ENCODE measurements at places on chromosomes 2 and 18.

- no peak for DNase-seq
These were observed 32.9 kb downstream of the LOXHD1 start for GRCh38 chr18:46624127-46624526.

GRCh38 chr2:208546107-208546506 lies 139.5 kb downstream of the PTH2R start:
- DNase-seq = no peak

- no peak for DNase-seq
These were observed 34.0 kb downstream of the PIGN start for GRCh38 chr18:62152844-62153243.

- peak; percentile 78 for DNase-seq
These were observed 302.7 kb upstream of the TNP1 start for GRCh38 chr2:217162533-217162932.

DNA sequence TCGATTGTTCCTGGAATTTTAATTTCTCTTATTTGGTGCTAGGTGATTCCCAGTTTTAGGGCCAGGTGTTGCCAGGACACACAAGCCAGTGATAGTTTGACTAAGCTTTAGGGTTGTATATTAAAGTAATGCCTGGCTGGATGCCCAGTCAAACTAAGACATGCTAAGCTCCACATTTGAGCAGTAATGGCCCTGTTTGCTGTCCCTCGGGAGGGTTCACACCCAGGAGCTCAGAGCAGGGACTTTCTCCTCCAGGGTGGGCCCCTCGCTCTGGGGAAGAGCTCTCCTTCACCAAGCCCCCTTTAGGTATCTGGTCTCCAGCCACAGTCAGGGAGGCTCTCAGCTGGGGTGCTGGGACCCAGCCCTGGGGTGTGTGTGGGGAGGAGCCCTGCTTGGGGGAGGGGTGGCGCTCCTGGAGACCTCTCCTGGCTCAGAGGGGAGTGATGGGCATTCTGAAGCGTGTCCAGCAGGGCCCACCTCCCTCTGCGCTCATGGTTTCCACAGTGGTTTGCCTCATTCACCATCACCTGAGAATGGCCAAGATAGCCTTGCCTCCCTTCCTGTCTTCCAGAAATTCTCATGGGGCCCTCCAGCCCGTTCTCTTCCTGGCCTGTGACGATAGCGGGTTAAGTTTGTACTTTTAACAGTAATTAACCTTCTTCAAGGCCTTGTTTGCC lies 31.7 kb downstream of the INPP4A start:
- DNase-seq = no peak

DNA sequence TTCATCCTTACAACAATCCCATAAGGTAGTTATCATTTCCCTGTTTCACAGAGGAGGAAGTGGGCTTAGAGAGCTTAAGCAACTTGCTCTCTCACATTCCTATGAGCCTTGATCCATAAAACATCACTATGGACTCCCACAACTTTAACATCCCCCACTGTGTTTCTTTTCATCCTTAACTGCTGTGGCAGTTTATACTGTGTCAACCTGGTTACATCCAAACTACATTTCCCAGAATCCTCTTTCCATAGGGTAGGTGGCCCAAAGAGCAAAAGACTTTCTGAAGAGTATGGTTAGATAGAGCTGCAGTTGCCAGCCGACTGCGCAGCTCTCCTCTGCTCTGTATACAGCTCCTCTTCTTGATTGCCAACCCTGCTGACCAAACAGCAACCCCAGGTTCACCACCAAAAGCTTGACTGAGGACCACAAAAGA lies 22.5 kb downstream of the MAP3K2 start:
- no peak for DNase-seq

- DNase-seq = no peak
These were observed 443.2 kb downstream of the ARHGAP15 start for GRCh38 chr2:143572421-143572820.

GRCh38 chr2:64323197-64323596 lies 130.8 kb upstream of the LGALSL start:
- DNase-seq = no peak

- DNase-seq = no peak
These were observed 183.5 kb upstream of the ZNF521 start for GRCh38 chr18:25535495-25535894.

- DNase-seq = no peak
These were observed 13.3 kb downstream of the NEU4 start for GRCh38 chr2:241822264-241822623.

GRCh38 chr18:57943723-57944122 lies 100.3 kb upstream of the NEDD4L start:
- DNase-seq = no peak

- DNase-seq = no peak
These were observed 336.2 kb downstream of the ZEB2 start for GRCh38 chr2:144183727-144184126.

DNA sequence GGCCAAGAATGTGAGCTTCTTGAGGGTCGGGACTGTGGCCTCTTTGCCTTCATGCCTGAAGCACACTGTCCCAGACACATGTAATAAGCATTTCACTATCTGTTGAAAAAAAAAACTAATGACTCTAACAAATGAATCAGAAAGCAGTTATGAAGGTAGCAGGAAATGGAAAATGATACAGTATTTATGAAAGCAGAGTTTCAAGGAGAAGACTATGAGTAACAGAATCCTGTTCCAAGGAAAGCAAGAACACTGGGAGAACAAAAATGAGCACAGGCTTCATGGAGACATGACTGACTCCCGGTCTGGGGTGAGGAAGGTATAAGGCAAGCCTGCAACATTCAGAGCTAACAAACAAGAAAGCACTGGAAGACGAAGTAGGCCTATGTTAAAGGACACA lies 190.8 kb downstream of the RNF152 start:
- DNase-seq = no peak

- DNase-seq = no peak
These were observed 34.0 kb upstream of the TMEM178A start for GRCh38 chr2:39631718-39632117.

DNA sequence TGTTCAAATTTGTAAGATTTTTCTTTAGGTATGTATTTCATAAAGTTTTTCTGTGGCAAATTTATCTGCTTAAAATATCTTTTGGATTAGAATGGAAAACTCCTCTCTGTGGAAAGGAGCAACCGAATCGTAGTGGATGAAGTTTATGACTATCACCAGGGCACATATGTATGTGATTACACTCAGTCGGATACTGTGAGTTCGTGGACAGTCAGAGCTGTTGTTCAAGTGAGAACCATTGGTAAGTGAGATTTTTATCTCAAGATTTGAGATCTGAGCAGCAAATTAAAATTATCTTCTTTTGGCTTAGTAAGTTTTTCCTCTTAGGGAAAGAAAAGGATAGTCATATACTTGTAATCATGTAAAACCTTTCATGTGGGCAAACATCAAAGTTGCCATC lies 14.2 kb downstream of the IL18RAP start:
- DNase-seq = no peak

GRCh38 chr2:27838502-27838901 lies 51.7 kb downstream of the RBKS start:
- DNase-seq = no peak

DNA sequence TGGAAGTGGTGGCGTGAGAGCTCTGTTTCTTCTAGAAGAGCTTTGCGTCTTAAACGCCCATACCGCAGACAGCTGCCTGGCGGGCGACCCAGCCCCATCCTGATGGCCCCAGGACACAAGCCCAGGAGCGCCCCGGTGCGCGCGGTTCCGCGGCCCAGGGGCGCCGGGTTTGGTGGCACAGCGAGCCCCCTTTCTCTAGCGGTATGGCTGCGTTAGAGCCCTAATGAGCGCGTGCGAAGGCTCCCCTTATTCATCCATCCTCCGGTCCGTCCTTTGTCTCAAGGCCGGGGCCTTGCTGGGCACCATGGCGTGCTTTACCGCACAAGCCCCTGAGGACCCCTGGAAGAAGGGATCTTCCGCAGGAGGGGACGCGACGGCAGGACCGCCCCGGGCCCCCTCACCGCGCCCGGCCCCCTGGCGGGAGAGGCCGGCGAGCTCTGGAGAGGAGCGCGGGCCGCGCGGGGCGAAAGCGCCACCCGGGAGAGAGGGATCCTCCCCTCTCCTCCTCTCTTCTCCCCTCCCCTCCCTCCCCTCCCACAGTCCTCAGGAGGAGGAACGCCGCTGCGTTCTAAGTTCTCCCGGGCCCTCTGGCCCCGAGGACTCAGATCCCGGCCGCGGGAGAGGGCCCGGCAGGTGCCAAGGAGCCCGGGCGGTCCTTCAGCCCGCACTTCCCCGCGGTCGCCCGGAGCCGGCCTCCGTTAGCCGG lies 626 bp upstream of the SLC1A4 start:
- peak; percentile 80 for DNase-seq

GRCh38 chr2:230419181-230419580 lies 3.2 kb downstream of the SP100 start:
- DNase-seq = no peak
